Astrocyte (in vitro differentiated cells and primary cell): ENCODE measurements at places on chromosomes 11 and 22.

- peak; percentile 65 for DNase-seq
These were observed 20.9 kb downstream of the ATXN10 start for GRCh38 chr22:45692549-45692948.

GRCh38 chr11:71281204-71281603 lies 28.8 kb upstream of the SHANK2 start:
- no peak for DNase-seq

GRCh38 chr11:131991606-131992005 lies 621.2 kb downstream of the NTM start:
- no peak for DNase-seq

- no peak for DNase-seq
These were observed 40.9 kb downstream of the CWC15 start for GRCh38 chr11:94932503-94932902.

GRCh38 chr11:84019571-84020194 lies 733.5 kb upstream of the CCDC90B start:
- DNase-seq = peak; percentile 83

DNA sequence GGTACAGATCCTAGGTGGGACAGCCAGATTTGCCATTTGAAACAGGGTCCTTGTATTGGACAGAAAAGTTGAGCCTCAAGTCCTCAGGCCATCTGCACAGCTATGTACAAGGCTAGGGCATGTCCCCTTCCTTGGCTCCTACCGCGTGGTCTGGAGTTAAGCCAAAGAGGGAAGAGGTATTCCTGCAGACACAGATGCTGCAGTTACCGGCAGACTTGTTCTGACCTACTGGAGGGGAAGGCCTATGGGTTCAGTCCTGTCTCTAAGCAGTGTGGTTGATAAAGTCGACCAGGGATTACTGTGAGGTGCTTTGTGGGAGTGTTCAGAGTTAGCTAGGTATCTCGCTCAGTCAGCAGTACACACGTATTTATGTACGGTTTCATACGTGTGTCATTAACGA lies 180.6 kb downstream of the ADAMTS15 start:
- peak; percentile 51 for DNase-seq

GRCh38 chr11:121936370-121936769 lies 179.6 kb downstream of the BLID start:
- peak; percentile 68 for DNase-seq

DNA sequence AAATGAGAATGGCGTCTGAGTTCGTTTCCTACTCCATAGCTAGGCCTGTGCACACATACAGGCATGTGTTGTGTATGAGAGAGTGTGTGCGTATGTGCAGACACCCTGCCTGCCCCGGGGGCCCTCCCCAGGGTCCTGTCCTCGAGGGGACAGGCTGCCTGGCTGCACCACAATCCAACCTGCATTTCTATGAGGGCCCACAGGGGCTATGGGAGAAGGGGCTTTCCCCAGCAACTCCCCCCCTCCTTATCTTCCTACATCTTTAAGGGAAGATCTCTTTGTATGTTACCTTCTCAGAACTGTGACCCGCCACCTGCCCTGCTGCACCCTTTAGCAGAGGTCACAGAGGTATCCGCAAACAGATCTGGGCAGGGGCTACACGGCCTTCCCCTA lies 14.9 kb downstream of the ADORA2A start:
- no peak for DNase-seq

DNA sequence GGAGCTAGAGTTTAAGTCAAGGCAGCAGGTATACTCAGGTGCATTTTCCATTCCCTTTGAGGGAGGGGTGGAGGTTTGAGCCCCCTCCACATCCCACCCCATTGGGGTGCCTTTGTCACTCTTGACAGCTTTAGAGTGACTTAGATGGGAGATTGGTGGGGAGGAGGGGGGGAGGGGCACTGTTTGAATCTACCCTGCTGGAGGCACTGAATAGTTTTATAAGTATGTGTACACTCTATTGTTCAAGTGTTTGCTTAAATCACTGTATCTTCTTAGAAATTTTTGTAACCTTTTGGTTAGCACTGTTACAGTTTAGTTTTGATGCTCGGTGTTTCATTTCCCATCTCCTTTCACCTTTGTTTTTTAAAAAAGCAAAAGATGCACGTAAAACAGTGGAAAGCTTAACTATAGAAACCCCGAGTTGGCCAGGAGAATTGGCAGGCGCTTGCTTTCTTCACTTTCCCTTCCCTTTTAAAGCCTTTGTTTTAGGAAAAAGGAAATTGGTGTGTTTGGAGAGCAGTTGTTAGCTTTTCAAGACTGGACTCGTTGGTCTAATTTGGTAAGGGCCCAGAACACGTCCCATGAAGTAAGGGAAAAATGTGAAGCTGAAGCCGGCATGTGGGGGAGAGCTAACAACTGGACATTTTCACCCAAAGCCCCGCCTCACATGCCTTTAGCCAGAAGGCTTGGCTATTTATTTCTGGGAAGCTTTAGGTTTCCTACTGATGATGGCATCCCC lies 42.8 kb downstream of the TNRC6B start:
- DNase-seq = no peak

GRCh38 chr11:131670876-131671275 lies 300.5 kb downstream of the NTM start:
- DNase-seq = no peak

DNA sequence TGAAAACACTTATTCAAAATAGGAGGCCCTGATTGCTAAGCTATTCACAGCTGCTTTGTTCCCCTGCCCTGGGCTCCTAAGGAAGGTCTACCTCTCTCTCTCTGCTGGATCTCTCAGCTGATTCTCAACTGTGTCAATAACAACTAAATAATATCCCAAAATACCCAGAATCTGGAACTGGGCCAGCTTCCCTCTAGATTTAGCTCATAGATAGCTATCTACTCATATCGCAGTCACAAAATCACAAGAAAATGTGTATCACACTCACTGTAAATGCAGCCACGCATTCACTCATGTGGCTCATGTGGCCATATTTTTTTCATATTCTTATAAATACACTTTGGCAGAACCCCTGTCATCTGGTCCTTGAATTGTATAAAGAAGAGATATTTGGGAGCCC lies 555.1 kb downstream of the OPCML start:
- DNase-seq = no peak

GRCh38 chr22:24282401-24282800 lies 11.8 kb downstream of the SPECC1L start:
- DNase-seq = no peak

GRCh38 chr22:34579519-34579918 lies 486.4 kb upstream of the ISX start:
- no peak for DNase-seq

DNA sequence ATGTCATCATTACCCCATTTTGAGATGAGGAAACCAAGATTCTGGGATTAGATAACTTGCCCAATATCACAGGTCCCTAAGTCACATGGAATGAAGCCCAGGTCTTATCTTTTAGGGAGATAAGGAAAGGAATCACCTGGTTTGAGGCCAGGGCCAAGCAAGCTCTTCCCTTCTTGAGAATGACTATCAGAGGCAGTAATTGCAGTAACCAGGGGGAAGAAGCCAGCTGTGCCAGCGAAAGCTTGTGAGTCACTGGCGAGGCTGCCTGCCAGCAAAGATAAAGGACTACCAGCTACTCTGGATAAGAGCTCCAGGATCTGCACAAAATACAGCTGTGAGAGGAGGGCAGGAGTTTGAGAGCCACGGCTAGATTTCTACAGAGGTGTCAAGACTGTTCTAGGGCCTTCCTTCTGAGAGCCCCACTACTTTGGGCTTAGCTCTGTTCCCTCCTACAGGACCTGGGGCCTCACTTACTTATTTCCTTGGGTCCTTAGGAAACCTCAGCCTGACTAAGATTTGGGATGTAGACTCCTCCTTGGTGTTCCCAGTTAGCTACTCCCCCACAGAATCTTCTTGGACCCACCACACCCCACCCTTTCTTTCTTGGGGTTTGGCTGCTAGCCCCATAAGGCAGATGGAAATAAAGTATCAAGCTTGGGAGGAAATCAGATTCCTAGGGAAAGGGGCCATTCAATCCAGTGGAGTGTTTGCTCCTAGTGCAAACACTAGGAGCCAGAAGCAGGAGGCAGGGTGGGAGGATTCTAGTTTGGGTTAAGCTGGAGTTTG lies 9.7 kb upstream of the CCKBR start:
- peak; percentile 81 for DNase-seq

- peak; percentile 68 for DNase-seq
These were observed 908.6 kb downstream of the NTM start for GRCh38 chr11:132278801-132279574.

- DNase-seq = no peak
These were observed 136.0 kb upstream of the ARHGAP42 start for GRCh38 chr11:100550912-100551632.
